Activated naive CD8-positive, alpha-beta T cell treated with anti-CD3 and anti-CD28 coated beads for 36 hours (primary cell): ENCODE measurements at places on chromosomes 7 and 10. TPM values are rescaled to one million over a fixed set of nuclear protein-coding genes. Genes with fewer than 3 reads are reported as not detected.

GRCh38 chr10:42645103-42645502, 6.7 kb upstream of the ZNF33B start:
- no peak overlapping the region for H3K4me3 ChIP-seq
- no peaks in the 10 kb centered on the region for H3K27me3 ChIP-seq
- no peaks in the 10 kb centered on the region for H3K36me3 ChIP-seq
- H3K4me1 ChIP-seq = peaks cover under 1% of the 10 kb centered on the region

GRCh38 chr7:105776068-105776790, 100.2 kb downstream of the ATXN7L1 start:
- H3K4me3 ChIP-seq = no peak overlapping the region
- no peaks in the 10 kb centered on the region for H3K4me1 ChIP-seq
- peaks cover 8% of the 10 kb centered on the region for H3K36me3 ChIP-seq
- DNase-seq = no peak
- H3K27me3 ChIP-seq = no peaks in the 10 kb centered on the region

INMT gene
- total RNA-seq = not detected

- H3K27me3 ChIP-seq = peaks cover 11% of the 10 kb centered on the region
- H3K4me3 ChIP-seq = no peak overlapping the region
- no peak for DNase-seq
- no peak overlapping the region for H3K27ac ChIP-seq
- H3K36me3 ChIP-seq = no peaks in the 10 kb centered on the region
These were observed 33.1 kb downstream of the GAD2 start for GRCh38 chr10:26249681-26250080.

- H3K27ac ChIP-seq = no peak overlapping the region
- H3K36me3 ChIP-seq = peaks cover 5% of the 10 kb centered on the region
- DNase-seq = no peak
- no peak overlapping the region for H3K4me3 ChIP-seq
These were observed 5.8 kb upstream of the LRRC4 start for GRCh38 chr7:128037081-128037480.

OR6V1 gene
- not detected for total RNA-seq

- no peaks in the 10 kb centered on the region for H3K36me3 ChIP-seq
- H3K4me1 ChIP-seq = no peaks in the 10 kb centered on the region
- no peak overlapping the region for H3K27ac ChIP-seq
- DNase-seq = no peak
- no peak overlapping the region for H3K4me3 ChIP-seq
These were observed 22.5 kb upstream of the UBE2H start for GRCh38 chr7:129975309-129975708.

GRCh38 chr10:76675561-76675950, 962.1 kb downstream of the KCNMA1 start:
- no peak overlapping the region for H3K27ac ChIP-seq
- H3K36me3 ChIP-seq = no peaks in the 10 kb centered on the region
- no peaks in the 10 kb centered on the region for H3K4me1 ChIP-seq
- H3K4me3 ChIP-seq = no peak overlapping the region
- H3K27me3 ChIP-seq = no peaks in the 10 kb centered on the region

PALD1 gene
- 3.1 TPM for total RNA-seq

GRCh38 chr7:97025130-97025499, 484 bp upstream of the DLX5 start:
- H3K4me3 ChIP-seq = no peak overlapping the region
- no peak for DNase-seq
- H3K36me3 ChIP-seq = peaks cover 8% of the 10 kb centered on the region
- H3K4me1 ChIP-seq = peaks cover 46% of the 10 kb centered on the region
- H3K27ac ChIP-seq = no peak overlapping the region

ALOX5 gene
- 0.62 TPM for total RNA-seq

SLC18A3 gene
- not detected for total RNA-seq

DNA sequence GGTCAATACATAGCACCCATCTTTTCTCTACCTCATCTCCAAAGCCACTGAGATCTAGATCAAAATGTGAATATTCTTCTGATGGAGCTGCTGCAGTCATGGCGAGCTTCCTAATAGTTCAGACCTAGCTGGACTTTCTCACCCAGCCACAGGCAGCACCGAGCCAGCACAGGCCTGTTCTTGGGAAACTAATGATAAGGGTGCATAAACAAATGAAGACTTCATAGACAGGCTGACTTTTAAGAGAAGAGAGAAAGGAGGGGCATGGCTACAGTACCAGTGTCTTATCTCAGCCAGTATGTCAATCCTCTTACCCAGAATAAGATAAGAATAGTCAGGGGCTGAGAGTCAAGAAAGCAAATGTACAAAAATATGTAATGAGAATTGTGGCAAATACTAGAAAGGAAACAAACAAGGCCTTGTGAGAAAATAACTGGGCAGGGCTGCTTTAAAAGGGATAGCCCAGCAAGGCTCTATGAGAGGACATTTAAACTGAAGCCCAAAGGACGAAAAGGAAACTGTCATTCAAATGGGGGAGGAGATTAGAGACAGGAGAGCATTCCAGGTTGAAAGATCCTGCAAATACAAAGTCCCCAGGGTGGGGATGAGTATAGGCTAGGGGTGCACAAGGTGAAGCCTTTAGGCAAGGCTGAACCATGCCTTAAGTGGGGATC, 21.8 kb upstream of the CDK14 start:
- H3K4me3 ChIP-seq = no peak overlapping the region
- no peaks in the 10 kb centered on the region for H3K27me3 ChIP-seq
- DNase-seq = no peak
- no peaks in the 10 kb centered on the region for H3K4me1 ChIP-seq

TUBB8 gene
- not detected for total RNA-seq

DNA sequence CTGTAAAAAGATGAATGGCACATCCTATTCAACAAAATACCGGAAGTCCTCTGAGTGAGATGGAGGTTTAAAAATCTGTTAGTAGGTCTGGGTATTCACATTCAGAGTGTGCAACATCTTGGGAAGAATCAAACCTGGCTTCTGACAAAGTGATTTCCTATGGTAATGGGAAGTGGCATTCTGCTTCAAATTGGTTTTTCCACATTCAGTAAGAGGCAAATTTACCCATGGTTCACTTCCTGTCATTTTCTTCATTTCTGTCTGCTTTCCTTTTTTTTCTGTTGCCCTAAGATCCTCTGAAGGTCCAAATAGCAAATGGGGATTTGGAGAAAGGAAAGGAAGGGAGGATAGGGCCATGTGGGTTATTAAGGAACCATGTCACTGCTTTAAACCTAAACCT, 218.3 kb downstream of the DOCK4 start:
- no peaks in the 10 kb centered on the region for H3K4me1 ChIP-seq
- no peak for DNase-seq
- H3K36me3 ChIP-seq = no peaks in the 10 kb centered on the region

ABCC2 gene
- 0.70 TPM for total RNA-seq

DNA sequence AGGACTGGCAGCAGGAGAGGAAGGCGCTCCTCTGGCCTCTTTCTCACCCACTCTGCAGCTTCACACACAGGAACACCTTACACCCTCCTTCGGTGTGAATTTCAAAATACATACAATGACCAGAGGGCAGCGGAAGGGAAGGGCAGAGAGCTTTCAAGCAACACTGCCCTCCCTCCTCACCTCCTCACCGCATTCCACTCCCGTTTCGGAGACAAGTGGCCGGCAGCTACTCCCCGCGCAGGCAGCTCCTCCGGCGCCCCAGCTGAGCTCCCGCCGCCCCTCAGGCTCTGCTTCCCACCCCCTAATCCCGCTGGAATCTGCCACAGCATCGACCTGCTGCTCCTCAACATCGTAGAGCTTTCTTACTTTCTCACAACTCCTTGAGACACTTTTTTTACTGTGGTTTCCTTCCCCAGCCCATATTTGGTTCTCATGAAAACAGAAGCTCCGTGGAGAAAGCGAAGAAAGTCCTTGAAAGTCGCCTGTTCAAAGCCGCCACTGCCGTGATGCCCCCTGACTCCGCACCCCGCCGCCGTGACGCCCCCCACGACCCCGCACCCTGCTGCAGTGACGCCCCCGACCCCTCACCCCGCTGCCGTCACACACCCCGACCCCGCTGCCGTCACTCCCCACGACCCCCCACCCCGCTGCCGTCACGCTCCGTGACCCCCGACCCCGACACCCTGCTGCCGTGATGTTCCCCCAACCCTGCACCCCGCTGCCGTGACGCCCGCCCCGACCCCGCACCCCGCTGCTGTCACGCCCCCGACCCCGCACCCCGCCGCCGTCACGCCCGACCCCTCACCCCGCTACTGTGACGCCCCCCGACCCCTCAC, 14.6 kb upstream of the GPER1 start:
- no peaks in the 10 kb centered on the region for H3K36me3 ChIP-seq
- no peak for DNase-seq
- H3K4me1 ChIP-seq = no peaks in the 10 kb centered on the region
- H3K27me3 ChIP-seq = no peaks in the 10 kb centered on the region
- H3K4me3 ChIP-seq = no peak overlapping the region

DNA sequence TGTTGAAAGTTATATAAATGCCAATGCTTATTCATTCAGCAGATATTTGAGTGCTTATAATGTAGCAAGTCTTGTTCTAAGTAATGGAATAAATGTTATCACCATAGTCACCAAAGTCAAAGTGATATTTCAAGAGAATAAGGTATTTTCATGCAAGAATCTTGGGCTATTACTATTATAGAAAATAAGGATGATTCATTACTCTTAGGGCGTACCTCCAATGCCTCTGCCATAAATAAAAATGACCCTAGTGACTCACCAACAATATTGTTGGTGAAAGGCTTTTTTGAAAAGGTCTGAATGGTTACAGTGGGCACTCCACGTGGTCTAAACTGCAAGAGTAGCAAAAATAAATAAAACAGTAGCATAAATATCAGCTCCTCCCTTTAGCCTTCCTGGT, 68.4 kb downstream of the RALA start:
- H3K4me1 ChIP-seq = peaks cover 17% of the 10 kb centered on the region
- H3K27ac ChIP-seq = no peak overlapping the region
- DNase-seq = no peak
- H3K4me3 ChIP-seq = no peak overlapping the region
- peaks cover 44% of the 10 kb centered on the region for H3K36me3 ChIP-seq

KCND2 gene
- total RNA-seq = not detected

GRCh38 chr7:37089972-37090371, 358.7 kb downstream of the ELMO1 start:
- peak overlapping the region; percentile 30 for H3K4me3 ChIP-seq
- no peaks in the 10 kb centered on the region for H3K27me3 ChIP-seq
- DNase-seq = no peak

RAPGEF5 gene
- total RNA-seq = 0.82 TPM

DNA sequence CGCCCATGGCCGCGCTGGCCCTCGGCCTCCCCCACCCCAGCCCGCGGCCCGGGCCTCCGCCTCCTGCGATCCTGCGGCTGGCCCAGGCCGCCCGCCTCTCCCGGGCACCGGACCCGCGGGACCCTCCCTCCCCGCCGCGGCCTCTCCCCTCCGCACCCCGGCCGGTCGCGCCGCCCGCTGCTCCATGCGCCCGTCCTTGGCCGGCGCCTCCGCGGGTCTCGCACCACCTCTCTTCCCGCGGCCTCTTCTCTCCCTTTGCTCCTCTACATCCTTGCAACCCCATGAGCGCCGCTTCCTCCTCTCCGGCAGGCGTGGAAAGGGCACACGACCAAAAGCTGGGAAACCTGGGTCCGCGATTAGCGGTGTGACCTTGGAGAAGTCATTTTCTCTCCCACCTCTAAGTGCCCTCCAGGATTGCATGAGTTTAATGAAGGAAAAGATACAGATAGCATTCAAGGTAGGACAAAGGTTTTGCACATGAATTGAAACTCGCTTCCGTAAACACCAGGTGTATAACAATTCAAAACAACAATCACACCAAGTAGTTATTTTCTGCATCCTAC, 448 bp upstream of the SRPK2 start:
- peaks cover 13% of the 10 kb centered on the region for H3K36me3 ChIP-seq
- H3K4me1 ChIP-seq = peaks cover 32% of the 10 kb centered on the region
- H3K27me3 ChIP-seq = no peaks in the 10 kb centered on the region
- DNase-seq = no peak

GRCh38 chr10:597976-598375, 91.5 kb downstream of the DIP2C start:
- H3K4me3 ChIP-seq = no peak overlapping the region
- peaks cover 5% of the 10 kb centered on the region for H3K27me3 ChIP-seq
- no peak overlapping the region for H3K27ac ChIP-seq
- no peak for DNase-seq
- H3K36me3 ChIP-seq = no peaks in the 10 kb centered on the region

GRCh38 chr7:114886241-114886640, 35.7 kb upstream of the MDFIC start:
- H3K4me1 ChIP-seq = peaks cover 24% of the 10 kb centered on the region
- no peaks in the 10 kb centered on the region for H3K27me3 ChIP-seq
- no peaks in the 10 kb centered on the region for H3K36me3 ChIP-seq
- DNase-seq = no peak
- no peak overlapping the region for H3K4me3 ChIP-seq

- H3K27me3 ChIP-seq = peaks cover 35% of the 10 kb centered on the region
- H3K4me3 ChIP-seq = no peak overlapping the region
- no peaks in the 10 kb centered on the region for H3K36me3 ChIP-seq
- no peak overlapping the region for H3K27ac ChIP-seq
- no peak for DNase-seq
- H3K4me1 ChIP-seq = peaks cover 2% of the 10 kb centered on the region
These were observed 43.1 kb upstream of the EMX2 start for GRCh38 chr10:117499248-117500105.

IKZF1 gene
- 220 TPM for total RNA-seq

CYP2C19 gene
- not detected for total RNA-seq

- H3K36me3 ChIP-seq = no peaks in the 10 kb centered on the region
- no peaks in the 10 kb centered on the region for H3K4me1 ChIP-seq
- H3K27me3 ChIP-seq = no peaks in the 10 kb centered on the region
- H3K4me3 ChIP-seq = no peak overlapping the region
- DNase-seq = no peak
- H3K27ac ChIP-seq = no peak overlapping the region
These were observed 139.4 kb downstream of the KCND2 start for GRCh38 chr7:120412139-120413050.

BTRC gene
- total RNA-seq = 14.0 TPM

DNA sequence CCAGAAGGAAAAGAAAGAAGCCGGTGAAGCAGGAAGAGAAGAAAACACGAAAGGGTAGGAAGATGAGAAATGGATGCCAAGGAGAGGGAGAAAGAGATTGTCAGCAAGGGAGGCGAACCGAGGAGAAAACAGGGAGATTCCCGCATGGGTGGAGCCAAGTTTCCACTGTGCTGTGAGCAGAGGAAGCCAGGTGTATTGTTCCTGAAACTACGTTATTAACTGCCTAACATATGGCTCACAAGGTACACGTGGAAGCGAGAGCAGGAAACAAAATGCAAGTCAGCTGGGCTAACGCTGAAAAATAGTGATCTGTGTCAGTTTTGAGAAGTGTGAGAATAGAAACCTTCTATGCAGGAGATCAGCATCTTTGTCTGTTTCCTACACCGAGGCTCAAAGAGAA, 20.4 kb upstream of the HIPK2 start:
- H3K27me3 ChIP-seq = no peaks in the 10 kb centered on the region
- DNase-seq = no peak
- peaks cover 8% of the 10 kb centered on the region for H3K4me1 ChIP-seq
- H3K27ac ChIP-seq = no peak overlapping the region
- H3K4me3 ChIP-seq = no peak overlapping the region
- H3K36me3 ChIP-seq = peaks cover 9% of the 10 kb centered on the region

- H3K27ac ChIP-seq = no peak overlapping the region
- H3K4me1 ChIP-seq = peaks cover 37% of the 10 kb centered on the region
- H3K27me3 ChIP-seq = no peaks in the 10 kb centered on the region
- H3K4me3 ChIP-seq = no peak overlapping the region
- H3K36me3 ChIP-seq = peaks cover 51% of the 10 kb centered on the region
These were observed 350.1 kb upstream of the AOAH start for GRCh38 chr7:37074370-37074769.

CDC123 gene
- total RNA-seq = 170 TPM

GRCh38 chr7:133252506-133252857, 396 bp upstream of the EXOC4 start:
- no peak for DNase-seq
- H3K27me3 ChIP-seq = no peaks in the 10 kb centered on the region
- peak overlapping the region; percentile 88 for H3K4me3 ChIP-seq
- H3K4me1 ChIP-seq = peaks cover 32% of the 10 kb centered on the region

GRCh38 chr10:50600831-50601477, 22.8 kb downstream of the SGMS1 start:
- no peaks in the 10 kb centered on the region for H3K27me3 ChIP-seq
- DNase-seq = no peak
- H3K4me3 ChIP-seq = no peak overlapping the region
- H3K27ac ChIP-seq = no peak overlapping the region
- H3K36me3 ChIP-seq = peaks cover 4% of the 10 kb centered on the region
